WTC11 (cell line): ENCODE measurements at places on chromosomes 3 and 15.

GRCh38 chr15:40094156-40094555 is 14.5 kb downstream of the BMF start:
- no peak for DNase-seq

GRCh38 chr3:182760576-182761164 is 32.6 kb upstream of the ATP11B start:
- no peak for DNase-seq

DNA sequence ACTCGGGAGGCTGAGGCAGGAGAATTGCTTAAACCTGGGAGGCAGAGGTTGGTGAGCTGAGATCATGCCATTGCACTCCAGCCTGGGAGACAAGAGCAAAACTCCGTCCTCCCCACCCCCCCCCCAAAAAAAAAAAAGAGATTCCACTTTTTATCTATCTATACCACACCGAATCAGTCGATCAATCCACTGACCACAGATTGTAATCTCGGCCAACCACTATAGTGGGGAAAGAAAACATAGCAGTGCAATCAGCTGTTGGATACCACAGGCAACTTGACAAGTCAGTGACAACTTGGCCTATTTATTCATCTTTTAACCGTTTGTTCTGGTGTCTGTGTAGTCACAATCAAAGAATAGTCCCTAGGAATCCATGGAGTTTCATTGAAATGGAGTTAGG is 299.2 kb downstream of the FHIT start:
- DNase-seq, result no peak

DNA sequence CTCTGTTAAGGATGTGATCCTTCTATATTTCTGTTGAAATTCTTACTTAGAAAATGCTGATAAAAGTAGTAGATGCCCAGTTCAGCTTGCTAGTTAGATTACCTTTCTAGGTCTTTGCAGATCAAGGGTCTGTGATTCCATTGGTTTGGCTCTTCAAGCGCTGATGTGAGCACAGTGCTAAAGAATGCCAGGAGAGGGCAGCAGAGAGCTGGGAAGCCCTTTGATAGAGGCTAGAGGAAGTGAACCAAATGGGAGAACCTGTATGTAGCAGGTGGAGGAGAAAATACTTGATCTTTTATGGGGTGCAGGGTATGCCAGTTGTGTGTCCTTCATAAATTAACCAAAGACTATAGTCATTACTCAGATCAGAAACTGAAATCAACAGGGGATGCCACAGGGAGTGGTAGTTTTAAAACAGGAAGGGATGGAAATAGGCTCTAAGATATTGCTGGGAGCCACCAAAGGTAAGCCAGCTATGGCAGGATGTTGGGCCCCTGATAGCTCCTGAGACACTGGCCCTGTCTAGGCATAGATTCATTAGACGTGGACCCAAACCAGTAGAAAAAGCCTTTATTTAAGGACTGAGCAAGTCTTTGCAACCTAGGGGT is 677.4 kb downstream of the SQOR start:
- DNase-seq, result peak; percentile 88

- DNase-seq, result no peak
These were observed 34.6 kb upstream of the SPRED1 start for GRCh38 chr15:38217788-38218609.

- DNase-seq, result peak; percentile 54
These were observed 708 bp downstream of the ESYT3 start for GRCh38 chr3:138434875-138435772.

DNA sequence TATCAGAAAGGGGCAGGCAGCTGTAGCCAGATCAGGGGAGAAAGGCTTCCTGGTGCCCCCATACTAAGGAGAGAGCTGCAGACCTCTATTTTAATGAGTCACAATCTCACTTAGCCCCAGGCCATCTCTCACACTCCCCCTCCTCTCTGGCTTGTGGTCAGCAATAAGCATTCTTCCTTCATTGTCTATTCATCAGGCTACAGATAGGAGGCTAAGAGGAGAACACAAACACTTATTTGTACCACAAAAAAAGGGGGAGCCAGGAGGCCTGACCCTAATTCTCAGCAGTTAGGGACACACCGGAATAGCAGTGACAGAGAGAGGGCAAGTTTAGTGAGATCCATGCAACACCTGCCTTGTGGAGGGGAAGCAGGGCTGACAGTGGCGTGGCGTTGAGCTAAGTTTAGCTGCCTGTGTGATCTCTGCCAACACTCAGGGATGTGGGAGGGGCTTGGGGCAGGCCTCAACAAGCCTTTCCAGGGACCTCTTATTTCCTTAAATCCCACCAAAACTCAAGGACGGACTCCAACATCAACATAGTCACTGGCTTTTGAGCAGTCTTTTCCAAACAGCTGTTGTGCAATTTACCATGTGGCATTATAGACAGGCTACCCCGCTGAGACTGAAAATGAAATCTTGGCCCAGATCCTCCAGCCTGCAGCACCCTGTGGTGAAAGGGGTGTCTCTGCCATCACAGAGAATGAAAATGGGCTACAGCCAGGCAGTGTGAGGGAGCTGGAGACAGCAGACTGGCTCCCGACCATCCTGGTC is 191.9 kb upstream of the TSC22D2 start:
- no peak for DNase-seq

- DNase-seq, result no peak
These were observed 22.8 kb upstream of the SLC15A2 start for GRCh38 chr3:121871430-121871829.

DNA sequence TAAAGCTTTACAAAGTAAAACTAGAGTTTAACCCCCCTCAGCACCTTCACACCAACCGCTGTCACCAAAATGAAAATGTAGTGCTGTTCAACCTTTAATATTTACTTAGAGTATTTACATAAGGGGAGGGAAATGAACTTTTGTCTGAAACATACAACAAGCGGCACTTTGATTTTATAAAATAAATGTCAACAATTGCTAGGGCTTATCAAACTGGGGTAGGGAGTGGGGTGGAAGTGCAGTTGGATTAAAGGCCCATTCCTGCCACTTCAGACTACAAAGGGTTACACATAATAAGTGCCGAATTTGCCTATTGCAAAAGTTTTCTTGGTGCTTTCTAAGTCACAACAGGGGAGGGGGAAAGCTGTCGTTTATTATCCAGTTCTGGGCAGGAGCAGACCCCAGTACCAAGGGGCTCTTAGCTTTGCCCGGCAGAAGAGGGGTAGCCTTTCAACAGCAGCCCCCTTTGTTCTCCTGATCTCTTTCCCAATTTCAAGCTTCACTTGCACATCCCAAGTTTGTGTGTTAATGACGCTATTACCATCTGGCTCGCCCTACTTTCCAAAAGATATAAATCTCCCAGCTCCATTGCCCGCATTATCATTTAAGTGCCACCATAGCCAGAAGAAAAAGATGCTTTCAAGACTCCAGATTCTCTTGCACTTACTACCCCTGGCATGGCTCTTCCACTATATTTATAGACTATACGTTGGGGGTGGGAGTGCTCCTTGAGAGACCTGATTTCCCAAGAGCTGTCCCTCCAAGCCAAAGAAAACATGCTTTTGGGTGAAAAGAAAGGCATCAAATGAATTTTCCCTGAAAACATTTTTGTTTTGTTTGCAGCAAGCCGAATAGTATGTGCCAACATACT is 17.0 kb downstream of the SOX2 start:
- DNase-seq, result no peak

DNA sequence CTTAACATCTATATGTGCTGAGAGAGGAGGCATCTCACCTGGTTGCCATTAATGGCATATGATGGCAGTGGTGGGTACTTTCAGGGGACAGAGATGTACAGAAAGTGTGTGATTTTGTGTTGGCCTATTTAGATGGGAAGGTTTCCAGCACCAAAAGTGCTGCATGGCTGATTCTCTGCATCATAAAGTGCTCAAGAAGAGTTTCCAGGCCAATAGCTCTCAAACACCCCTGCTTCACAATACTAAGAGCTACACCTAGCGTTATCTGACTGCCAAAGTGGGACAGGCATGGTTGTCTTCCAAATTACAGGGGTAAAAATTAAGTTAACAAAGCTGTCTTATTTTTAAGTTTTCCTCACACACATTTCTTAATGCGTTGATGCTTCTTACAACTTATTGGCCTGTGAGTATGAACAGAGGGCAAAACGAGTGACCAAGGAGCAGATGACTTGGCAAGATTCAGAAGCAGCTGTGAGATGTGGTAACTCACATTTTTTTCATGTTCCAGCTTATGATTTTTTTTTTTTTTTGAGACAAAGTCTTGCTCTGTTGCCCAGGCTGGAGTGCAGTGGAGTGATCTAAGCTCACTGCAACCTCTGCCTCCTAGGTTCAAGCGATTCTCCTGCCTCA is 41.4 kb upstream of the VEPH1 start:
- no peak for DNase-seq

- DNase-seq, result no peak
These were observed 6.9 kb upstream of the CACNA2D2 start for GRCh38 chr3:50510325-50510724.

GRCh38 chr3:4506559-4507023 is 13.4 kb downstream of the ITPR1 start:
- DNase-seq, result no peak

DNA sequence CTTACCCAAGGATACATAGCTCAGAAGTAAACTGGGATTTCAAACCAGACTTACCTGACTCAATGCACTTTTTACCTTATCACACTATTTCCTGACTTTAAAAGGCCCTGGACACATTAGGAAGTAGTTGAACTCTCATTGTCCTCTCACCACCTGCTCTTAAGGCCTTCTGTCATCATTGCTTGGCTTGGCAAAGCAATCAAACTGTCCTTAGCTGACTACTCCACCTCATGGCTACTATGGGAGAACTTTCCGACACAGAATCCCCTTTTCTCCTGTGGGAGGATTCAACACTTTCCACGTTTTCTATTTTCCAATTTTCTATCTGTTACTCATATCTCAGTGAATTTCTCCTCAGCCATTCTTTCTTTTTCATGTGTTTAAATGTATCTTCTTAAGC is 55.4 kb downstream of the ZNF148 start:
- no peak for DNase-seq

- no peak for DNase-seq
These were observed 353.0 kb downstream of the MAGI1 start for GRCh38 chr3:65685621-65686235.

DNA sequence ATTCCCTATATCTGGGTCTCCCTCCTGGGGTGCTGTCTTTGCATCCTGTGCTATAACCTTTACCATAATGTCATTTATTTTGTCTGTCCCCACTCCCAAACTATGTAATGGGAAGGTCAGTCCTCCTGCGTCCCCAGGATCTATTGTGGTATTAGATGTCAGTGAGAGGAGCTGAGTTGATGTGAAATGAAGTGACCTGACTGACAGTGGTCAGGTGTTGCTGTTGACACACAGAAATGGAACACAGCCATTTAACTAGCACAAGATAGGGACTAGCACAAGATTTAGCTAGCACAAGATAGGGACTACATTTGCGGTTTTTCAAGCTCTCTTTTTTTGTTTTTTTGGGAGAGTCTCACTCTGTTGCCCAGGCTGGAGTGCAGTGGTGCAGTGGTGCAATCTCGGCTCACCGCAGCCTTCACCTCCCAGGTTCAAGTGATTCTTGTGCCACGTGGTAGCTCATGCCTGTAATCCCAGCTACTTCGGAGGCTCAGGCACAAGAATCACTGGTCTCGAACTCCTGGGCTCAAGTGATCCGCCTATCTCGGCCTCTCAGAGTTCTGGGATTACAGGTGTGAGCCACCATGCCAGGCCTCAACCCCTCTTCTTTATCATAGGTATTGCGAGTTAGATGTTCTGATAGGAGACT is 5.2 kb downstream of the NGRN start:
- DNase-seq, result no peak

DNA sequence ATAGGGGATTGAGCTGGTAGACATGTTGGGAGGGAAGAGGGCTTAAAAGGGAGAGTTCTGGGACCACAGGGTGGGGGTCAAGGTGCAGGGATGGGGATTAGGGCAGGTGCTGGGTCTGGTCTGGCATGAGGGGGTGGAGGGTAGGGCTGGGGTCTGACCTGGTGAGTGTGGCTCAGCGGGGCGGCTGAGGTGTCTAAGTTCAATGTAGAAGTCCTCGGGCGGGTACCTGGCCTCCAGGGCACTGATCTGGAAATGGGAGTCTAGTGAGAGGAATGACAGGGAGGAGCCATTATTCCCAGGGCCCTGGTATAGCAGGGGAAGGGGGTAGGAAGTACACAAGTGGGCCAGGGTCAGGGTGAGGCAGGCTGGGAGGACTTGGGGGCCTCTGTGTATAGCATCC is 39.6 kb downstream of the RAB11A start:
- no peak for DNase-seq

DNA sequence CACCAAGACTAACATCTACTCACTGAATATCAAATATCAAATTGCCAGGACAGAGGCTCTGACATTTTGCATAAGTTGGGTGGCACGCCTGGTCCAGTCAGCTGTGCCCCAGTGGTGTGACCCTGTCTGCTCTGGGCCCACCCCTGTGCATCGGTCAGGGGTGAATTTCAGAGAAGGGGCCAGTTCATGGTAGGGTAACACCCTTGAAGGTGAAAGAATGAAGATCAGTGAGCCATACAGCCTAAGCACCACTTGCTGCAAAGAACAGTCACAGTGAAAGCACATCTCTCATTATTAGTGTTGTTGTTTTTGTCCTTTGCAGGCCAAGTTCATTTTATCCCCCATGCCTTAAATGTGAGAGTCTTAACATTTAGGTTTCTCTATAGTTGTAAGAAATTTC is 86.8 kb downstream of the MYRIP start:
- no peak for DNase-seq

GRCh38 chr3:20310629-20311028 is 124.6 kb upstream of the SGO1 start:
- no peak for DNase-seq

DNA sequence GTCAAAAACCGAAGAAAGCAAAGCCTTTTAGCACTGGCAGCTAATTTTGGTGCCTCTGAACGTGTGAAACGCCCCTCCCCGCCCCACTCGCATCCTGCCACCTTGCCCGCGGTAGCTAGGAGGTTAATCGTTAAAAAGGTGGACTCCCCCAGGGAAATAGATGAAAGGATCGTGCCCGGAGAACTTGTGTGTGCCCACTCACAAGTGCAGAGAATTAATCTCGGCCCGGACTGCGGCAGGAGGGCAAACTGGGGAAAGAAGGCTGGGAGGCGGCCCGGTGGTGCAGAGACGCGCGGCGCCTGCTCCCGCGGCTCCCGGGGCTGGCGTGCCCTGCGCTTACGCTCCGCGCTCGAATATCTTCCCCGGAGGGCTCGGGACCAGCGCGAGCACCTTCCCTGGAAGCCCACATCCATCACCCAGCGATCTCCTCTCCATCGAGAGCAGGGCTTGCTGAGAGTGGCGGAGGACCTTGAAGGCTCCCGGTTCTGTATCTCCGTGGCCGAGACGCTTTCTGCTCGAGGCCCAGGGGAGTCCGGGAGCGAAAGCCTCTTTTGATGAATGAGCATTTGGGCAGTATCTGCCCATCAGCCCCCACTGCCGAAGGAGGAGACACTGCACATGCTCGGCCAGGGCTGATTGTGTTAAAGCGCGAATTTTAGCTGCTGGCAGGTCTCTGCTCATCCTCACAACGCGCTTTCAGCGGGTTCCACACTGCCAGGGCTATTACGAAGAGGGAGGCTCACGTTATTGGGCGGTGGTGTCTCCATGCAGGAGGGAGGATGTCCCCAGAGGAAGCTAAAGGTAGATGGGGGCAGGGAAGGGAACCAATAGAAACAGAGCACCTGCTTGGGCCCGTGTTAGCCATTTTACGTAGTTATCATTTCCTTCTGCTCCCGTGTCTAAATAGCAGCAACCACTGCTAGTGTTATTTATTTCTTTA is 1.3 kb upstream of the SPTSSB start:
- peak; percentile 43 for DNase-seq

- DNase-seq, result no peak
These were observed 109.8 kb upstream of the TSPAN3 start for GRCh38 chr15:77180757-77181156.
